AG08395 (cell line): ENCODE measurements at places on chromosomes 5 and 9.

GRCh38 chr5:173925449-173926071 is 37.4 kb downstream of the CPEB4 start:
- no peak for DNase-seq

- no peak for DNase-seq
These were observed 183.7 kb downstream of the TAF11L14 start for GRCh38 chr5:17817990-17818389.

DNA sequence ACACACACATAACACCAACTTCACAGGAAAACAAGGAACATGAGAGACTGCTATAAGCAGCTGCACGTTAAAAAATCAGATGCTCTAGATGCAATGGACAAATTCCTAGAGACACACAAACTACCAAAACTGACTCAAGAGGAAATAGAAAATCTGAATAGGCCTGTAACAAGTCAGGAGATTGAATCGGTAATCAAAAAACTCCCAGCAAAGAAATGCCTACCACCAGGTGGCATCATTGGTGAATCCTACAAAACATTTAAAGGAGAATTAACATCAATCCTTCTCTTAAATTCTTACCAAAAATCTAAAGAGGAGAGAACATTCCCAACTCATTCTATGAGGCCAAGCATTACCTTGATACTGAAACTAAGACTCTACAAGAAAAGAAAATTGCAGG is 54.9 kb downstream of the NDST1 start:
- no peak for DNase-seq

GRCh38 chr9:96140296-96141127 is 161.5 kb downstream of the HSD17B3 start:
- no peak for DNase-seq

GRCh38 chr9:95978106-95978505 is 102.6 kb downstream of the ERCC6L2 start:
- DNase-seq = no peak

- no peak for DNase-seq
These were observed 1.4 kb upstream of the SNAPC4 start for GRCh38 chr9:136401173-136401922.

- DNase-seq = no peak
These were observed 115.4 kb upstream of the SLC44A1 start for GRCh38 chr9:105128908-105129600.
